ENCODE measurements at places on chromosomes 2 and 18.

DNA sequence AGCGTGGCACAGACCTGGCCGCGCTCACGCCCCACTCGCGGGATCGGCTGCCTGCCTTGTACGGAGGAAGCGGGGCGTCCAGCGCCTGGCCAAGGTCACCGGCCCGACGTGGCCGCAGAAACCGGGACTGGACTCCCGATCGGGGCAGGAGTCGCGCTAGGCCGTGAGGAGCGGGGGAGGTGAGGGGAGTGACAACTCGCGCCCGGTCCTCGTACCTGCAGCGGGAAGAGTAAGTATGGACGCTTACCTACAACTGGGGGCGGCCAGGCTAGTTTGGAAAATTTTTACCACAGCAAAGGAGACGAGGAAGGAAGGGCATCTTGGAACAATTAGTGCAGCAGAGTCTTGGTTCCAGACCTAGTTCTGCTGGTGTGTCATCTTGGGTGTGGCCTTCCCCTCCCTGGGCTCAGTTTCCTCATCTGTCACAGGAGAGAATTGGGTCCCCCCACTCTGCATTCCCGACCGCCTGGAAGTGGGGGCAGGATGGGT, 693 bp downstream of the UBE2F start:
- no peak for DNase-seq

GRCh38 chr2:65722028-65722778, 289.8 kb upstream of the SPRED2 start:
- peak; percentile 81 for DNase-seq

GRCh38 chr2:145207884-145208283, 688.0 kb upstream of the ZEB2 start:
- no peak for DNase-seq

DNA sequence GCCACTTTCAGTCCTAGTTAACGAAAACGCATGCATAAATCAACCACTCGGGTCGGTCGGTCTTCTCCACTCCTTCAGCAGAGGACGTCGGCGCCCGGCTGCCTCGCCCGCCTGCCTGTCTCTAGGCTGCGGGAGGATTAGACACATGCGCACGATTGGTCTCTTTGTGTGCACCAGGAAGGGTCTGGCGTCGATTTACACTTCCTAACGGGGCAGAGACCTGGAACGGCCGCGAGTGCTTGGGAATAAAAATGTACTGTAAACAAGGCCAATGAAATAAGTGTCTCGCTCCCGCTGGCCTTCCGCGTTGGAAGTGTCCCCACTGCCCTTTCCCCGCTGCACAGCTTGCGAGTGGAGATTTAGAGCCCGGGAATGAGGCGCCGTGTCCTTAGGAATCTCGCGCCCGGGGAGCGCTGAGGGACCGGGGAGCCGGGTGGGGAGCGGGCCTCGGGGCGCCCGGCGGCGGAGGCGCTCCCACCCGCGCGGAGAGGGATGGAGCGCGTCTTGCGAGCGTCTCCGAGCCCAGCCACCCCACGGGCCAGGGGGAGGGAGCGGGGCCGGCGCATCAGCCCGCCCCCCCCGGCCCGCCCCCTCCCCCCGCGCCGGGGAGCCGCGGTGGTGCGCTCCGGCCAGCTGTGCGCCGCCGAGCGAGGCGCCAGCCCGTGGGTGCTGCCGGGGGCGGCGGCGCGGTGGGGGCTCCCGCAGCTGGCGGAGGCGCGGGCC, at the start of gene DOK6:
Gene DOK6, plus strand, starts transcription at position 636 of the 723 bp plus-strand sequence.
- peak; percentile 57 for DNase-seq

- no peak for DNase-seq
Observed at GRCh38 chr2:37947306-37947705, 22.2 kb downstream of the RMDN2 start.

GRCh38 chr18:79819968-79820351, 22.2 kb downstream of the KCNG2 start:
- DNase-seq, result no peak

DNA sequence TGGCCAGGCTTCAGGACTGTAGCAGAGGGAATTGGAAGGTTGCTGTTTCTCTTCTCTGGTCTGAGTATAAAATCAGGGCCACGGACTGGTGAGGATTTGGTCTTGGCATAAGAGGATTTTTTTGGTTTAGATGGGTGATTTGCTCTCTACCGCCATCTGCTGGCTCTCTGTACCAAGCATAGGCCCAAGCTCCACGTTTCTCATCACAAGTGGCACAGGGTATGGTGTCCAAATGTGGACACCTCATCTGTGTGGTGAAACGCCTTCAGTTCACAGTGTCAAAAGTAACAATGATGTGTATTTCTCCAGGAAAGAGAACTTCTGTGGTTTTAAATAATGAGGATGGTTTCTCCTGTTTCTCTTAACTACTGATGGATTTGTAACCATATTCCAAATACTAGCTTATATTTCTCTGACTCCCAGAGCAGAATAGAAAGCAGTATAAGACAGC, 115.1 kb downstream of the EML6 start:
- DNase-seq, result no peak

DNA sequence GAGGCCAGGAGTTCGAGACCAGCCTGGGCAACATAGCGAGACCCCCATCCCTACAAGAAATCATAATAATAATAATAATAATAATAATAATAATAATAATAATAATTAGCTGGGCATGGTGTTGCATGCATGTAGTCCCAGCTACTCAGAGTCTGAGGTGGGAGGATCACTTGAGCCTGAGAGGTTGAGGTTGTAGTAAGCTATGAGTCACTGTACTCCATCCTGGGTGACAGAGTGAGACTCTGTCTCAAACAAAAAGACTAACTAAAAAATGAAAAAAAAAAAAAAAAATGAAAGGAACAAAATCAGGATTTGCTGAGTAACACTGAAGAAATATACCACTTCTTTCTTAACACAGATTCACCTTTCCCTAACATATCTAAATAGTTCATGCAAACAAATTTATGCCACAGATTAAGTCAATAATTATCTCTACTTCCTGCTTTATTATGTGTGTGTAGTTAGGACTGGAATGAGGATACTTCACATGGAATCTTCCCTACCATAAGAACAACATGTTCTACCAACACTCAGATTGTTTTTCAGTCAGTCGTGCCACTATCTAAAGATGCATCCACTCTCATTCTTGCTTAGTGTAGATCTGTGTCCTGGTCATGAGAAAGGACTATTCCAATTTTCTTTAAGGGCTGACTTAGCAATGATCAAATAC, 928.7 kb downstream of the SLC4A3 start:
- no peak for DNase-seq

DNA sequence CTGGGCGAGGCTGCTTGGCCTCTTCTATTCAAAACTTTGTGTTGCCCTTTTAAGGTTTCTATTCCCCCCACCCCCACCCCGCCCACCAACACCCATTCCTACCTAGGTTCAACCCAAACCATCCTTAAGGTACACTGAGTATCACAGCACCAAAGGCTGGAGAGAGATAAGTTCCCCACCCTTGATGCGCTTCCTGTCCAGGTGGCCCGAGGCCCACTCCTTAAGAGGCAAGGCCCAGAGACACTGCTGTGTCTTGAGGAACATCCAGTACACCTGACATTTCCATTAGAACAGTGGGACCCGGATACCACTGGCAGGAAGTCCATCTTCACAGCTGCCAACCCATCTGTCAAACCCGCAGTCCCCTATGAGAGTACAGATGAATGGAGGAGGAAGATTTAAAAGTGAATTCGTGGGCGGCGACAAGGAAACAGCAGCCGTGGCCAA, 277 bp upstream of the INPP1 start:
- no peak for DNase-seq

- peak; percentile 55 for DNase-seq
Observed at GRCh38 chr2:43402452-43402937, 176.1 kb upstream of the ZFP36L2 start.

DNA sequence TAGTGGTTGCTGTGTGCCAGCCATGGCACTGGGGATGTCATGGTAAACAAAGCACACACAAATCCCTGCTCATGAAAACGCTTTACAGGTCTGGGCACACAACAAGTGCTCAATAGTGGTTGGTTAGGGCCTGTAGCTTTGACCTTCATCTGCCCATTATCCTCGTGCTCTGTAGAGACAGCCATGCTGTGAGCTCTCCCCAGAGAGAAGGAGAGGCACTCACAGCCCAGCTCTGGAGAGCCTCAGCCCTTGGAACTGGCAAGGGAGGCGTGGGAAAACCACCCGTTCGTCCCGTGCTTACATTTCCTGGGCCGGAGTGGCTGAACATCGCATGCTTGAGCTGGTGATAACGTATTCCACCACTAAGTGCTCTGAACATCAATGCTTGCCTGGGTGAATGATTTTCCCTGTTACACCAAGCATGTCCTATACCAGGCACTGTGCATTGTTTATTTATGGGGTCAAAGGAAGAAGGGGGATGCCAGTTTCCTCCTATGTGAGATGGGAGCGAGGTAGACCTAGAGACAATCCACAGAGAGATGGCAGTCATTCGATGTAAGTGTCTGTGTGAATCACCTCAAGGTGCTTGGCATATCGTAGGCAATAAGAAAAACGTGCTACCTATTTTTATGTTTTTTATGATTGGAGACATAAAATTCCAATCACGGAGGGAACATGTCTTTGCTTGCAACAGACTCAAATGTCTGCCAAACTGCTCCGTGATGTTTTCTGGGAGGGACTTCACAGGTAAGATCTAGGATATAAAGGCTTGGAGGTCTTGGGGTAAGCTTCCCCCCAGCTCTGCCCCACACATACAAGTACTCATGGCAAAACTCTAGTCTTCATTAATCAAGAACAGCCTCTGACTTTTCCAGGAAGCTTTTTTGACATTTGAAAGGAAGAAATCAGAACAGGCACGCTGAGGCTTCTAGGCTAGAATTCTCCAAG, 75.5 kb downstream of the DDX1 start:
- DNase-seq, result no peak

GRCh38 chr2:61536180-61536571, 2.0 kb downstream of the XPO1 start:
- no peak for DNase-seq

DNA sequence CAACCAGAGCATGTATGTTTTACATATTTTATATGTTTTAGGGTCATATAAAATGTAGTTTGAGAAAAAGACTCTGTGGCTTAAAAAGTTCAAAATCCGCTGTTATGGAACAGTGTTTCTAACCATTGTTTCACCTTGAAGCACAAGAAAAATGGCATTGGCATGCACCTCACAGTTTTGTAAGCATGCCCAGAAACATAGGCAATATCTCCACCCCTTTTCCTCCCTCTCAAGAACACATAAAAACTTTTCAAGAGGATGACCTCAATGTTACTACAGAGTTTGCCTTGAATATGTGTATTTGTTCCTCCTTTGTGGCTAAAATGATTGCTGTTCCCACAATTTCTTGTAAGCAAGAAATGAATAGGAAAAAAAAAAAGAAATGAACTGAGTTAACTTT, 29.3 kb upstream of the SLC40A1 start:
- no peak for DNase-seq

GRCh38 chr2:88658326-88658725, 31.1 kb upstream of the EIF2AK3 start:
- DNase-seq, result no peak

DNA sequence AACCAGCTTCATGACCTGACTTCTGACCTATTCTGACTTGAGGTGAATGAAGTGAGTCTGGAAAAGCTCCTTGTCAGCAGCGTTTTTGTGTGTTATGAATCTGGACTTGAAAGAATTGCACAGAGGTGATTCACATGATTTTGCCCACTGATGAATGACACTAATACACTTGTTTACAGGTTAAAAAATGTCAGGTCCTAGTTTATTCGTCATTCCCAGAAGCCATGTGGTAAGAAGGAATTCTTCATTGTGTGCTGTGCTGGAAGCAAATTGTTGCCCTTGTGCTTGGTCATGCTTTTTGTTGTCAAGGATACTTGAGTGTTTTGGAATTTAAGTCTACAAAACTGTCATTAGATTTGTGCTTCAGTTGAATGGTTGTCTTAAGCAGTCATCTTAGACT, 15.5 kb downstream of the SEC11C start:
- no peak for DNase-seq

GRCh38 chr2:210839450-210839849, 283.1 kb downstream of the CPS1 start:
- no peak for DNase-seq

- no peak for DNase-seq
Observed at GRCh38 chr2:172749388-172749787, 13.7 kb downstream of the RAPGEF4 start.

DNA sequence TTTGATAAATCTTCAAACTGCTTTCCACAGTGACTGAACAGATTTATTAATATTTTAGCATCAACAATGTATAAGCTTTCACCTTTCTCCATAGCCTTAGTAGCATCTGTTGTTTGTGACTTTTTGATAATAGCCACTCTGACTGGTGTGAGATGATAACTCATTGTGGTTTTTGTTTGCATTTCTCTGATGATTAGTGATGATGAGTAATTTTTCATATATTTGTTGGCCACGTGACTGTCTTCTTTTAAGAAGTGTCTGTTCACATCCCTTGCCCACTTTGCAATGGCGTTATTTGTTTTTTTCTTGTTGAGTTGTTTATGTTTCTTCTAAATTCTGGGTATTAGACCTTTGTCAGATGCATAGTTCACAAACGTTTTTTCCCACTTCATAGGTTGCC, 952.9 kb downstream of the TRIB2 start:
- no peak for DNase-seq

DNA sequence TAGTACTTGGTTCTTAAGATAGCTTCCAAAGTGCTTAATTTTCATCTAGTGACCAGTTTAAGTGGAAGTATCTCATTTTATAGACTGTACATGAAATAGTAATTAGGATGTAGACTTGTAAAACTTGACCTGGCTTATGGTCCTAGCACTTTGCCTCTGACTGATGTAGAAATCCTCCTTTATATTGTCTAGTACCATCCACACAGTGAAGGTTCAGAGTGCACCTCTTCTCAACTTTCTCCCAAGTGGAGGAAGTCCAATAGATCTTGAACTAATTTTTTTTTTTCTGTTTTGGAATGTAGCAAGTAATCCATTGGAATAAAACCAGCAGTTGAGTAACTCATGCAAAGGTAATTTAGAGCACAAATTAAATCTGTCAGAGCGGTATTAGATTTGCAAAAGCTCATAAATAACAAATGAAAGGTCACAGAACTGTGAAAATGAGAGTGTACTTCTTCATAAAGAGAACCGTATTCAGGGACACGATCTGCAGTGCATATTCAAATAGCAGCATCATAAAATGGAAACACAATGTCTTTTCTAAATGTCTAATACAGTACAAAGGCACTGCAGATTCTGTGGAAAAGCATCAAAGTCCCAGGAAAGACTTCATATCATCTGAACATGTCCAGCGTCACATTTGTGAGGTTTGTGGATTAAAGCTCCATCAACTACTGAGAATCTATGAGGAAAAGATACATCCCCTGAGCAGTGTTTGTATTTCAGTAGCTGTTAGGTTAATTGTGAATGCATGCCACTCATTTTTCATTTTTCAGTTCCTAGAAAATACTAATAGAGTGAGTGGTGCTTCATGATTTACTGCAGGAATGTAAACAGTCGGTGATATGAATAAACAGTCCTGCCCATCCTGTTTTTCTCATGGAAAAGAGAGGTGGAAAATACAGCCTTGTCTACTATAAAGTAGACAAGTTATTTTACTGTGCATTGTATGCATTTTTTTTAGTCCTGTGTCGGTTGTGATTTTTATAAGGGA, 100.7 kb downstream of the LYPD6 start:
- DNase-seq, result no peak

DNA sequence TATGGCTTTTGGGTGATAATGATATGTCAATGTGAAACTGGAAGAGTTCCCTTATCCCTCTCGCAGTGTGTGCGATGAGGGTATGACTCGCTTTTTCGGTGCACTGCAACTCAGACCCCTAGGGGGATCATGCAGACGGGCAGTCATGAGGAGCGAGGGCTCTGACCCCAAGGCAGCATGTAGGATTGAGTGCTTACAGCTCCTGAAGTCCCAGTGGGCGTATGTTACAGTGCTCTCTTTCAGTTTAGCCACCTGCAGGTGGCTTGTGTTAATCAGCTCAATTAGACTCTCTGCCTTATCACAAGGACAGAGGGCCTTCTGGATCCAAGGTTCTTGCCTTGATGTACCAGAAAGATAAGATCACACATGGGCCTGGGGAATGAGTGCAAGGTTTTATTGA, 1269.9 kb upstream of the GYPC start:
- no peak for DNase-seq

Measured in posterior cingulate gyrus (tissue), 11 donors.